ENCODE measurements at places on chromosomes 5 and 9. TPM values are rescaled to one million over a fixed set of nuclear protein-coding genes. Genes with fewer than 3 reads are reported as not detected.

The CD14 gene
- total RNA-seq: 224 TPM

The AK8 gene
- total RNA-seq: 1.5 TPM

The CAMK2A gene
- total RNA-seq: not detected

The C5orf58 gene
- total RNA-seq: not detected

The IL7R gene
- total RNA-seq: 5.2 TPM

The GRIA1 gene
- 3.2 TPM for total RNA-seq

Measured in mesenteric fat pad (tissue), 1 donor.